ENCODE measurements at places on chromosomes 2 and 18. TPM values are rescaled to one million over a fixed set of nuclear protein-coding genes. Genes with fewer than 3 reads are reported as not detected.

DNA sequence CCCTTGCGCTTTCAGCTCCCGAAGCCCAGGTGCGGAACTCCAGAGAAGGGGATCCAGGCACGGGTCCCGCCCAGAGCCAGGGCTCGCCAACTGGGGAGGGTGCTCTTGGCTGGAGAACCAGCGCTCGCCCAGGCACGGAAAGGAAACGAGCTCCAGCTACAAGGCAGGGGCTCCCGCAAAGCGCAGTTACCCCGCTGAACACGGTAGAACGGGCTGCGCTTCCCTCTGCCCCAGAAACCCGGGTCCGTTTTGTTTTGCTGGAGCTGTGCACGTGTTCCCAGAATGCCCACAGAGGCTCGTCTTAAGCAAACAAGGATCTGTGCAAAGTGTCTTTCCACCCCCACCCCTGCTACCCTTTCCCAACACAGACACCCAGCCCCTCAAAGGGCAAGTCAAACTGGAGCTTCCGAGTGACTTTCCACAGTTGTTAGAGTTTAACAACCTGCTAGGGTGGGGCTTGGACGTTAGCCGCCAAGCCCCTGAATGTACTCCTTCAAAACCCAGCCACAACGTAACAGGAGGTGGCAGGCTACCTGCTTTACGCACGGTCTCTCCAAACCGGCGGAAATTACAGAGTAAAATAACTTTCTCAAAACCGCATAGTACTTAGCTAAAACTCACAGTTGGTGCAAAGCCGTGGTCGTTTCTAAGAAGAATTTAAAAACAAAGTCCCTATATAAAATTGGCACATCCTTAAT, 775 bp downstream of the RNF125 start:
- peak; percentile 83 for DNase-seq

DNA sequence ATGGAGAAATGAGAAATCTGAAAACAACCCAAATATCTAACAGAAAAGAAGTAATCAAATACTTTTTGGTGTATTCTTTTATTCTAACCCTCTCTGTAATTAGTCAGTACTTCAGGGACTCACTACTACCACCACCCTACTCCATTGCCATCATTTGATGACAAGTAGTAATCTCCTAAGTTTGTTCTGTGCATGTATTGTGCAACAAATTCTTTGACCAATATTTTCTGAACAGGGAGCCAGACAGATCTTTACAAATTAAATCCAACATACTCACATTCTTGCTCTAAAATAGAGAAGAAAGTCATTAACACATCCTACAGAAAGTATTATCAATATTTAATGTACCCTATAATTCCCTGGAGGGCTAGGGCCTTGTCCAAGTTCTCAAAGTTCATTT, 1416.4 kb downstream of the DSC3 start:
- DNase-seq = no peak

- DNase-seq = no peak
These were observed 235.7 kb downstream of the AGAP1 start for GRCh38 chr2:235729557-235729947.

GRCh38 chr2:221166292-221166691, 405.8 kb downstream of the EPHA4 start:
- no peak for DNase-seq

DNA sequence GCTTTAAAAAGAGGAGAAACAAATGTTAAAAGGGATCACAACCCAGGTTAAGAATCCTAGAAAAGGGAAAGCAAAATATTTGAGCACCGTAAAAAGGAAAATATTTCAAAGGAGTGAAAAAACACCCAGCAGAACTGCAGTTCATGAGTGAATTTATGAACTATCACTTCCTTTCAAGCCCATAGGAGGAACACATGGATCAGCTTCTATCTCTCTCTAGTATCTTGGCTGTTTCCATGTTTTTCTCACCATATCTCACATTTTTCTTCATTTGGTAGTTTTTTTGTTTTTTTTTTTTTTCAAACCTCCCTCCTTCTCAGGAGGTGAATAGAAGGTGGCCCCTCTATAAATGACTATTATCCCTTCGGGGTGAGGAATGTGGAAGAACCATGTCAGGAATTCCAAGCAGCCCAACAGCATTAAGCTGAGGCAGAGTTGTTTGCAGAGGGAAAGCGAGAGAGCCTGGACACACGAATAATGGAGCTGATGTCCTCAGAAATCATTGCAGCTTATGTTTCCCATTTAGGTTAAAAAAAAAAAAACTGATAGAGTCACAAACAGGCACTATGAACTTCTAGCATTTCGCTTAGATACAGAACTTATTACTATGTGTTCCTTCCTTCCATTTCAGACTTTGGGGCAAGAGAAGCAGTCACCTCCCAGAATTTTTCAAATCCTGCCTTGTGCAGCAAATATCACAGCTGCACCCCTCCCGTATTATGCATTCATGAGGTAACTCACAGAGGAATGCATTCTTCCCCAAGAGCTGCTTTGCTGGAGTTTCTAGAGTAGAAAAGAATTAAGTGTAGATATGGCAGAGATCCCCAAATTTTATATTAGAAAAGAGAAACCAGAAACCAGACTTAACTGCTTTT, 315.6 kb downstream of the IRS1 start:
- DNase-seq = no peak

GRCh38 chr2:30706534-30707303, 100.5 kb downstream of the CAPN13 start:
- peak; percentile 56 for DNase-seq

GRCh38 chr18:12429556-12429955, 21.8 kb downstream of the PRELID3A start:
- DNase-seq = no peak

- no peak for DNase-seq
These were observed 112.5 kb upstream of the OTX1 start for GRCh38 chr2:62938126-62938525.

GRCh38 chr2:235458839-235459273, 35.0 kb upstream of the AGAP1 start:
- DNase-seq = no peak

SCYGR4 gene
- not detected for total RNA-seq

MOCOS gene
- total RNA-seq = 3.6 TPM

SLC11A1 gene
- total RNA-seq = 344 TPM

IL18R1 gene
- total RNA-seq = 46.9 TPM

TTR gene
- not detected for total RNA-seq
